Activated T-cell treated with anti-CD3 and anti-CD28 coated beads, Interleukin-2, amount 50 U/mL, for 48 hours (primary cell): ENCODE measurements at places on chromosomes 3 and 15.

GRCh38 chr15:57221134-57221533 is 155.2 kb upstream of the CGNL1 start:
- DNase-seq, result no peak

GRCh38 chr15:55035749-55036148 is 161.0 kb downstream of the RSL24D1 start:
- no peak for DNase-seq

GRCh38 chr3:184005941-184006507 is 11.7 kb downstream of the ABCC5 start:
- no peak for DNase-seq

DNA sequence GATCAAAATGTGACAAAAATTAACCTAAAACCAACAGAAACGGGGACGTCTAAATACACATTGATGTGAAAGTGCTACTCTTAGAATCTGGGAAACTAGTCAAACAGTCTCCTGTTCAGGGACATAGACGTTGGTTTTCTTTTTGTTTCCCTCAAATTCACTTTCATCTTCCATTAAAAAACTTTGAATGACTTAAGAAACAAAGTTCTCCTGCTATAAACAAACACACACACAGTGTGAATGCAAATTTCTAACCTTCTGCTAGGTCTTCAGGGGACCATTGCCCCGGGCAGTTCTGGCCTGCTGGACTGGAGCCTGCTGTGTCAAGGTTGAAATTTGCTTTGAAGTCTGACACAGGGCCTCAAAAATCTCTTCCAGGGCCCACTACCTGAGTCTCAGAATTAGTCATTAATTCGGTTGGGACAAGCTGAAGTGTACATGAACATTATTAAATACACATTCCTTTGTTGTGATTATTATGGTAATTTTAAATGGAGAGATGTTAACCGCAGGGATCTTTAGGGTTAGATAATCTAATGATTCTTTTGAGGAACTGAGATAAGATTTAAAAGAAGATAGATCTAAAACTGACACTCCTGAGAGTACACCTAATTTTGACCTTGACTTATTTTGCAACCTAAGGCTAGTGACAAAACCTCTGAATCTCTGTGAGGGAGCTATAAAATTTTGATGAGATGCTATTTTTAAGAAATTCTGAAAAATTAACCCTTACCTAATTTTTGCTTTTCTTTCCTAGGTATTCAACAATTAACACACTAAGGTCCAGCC is 1260.4 kb downstream of the ROBO1 start:
- DNase-seq, result no peak

- DNase-seq, result no peak
Observed at GRCh38 chr15:89937365-89938350, 24.9 kb upstream of the ARPIN start.

GRCh38 chr3:176055836-176056235 is 1141.4 kb downstream of the TBL1XR1 start:
- DNase-seq, result no peak

DNA sequence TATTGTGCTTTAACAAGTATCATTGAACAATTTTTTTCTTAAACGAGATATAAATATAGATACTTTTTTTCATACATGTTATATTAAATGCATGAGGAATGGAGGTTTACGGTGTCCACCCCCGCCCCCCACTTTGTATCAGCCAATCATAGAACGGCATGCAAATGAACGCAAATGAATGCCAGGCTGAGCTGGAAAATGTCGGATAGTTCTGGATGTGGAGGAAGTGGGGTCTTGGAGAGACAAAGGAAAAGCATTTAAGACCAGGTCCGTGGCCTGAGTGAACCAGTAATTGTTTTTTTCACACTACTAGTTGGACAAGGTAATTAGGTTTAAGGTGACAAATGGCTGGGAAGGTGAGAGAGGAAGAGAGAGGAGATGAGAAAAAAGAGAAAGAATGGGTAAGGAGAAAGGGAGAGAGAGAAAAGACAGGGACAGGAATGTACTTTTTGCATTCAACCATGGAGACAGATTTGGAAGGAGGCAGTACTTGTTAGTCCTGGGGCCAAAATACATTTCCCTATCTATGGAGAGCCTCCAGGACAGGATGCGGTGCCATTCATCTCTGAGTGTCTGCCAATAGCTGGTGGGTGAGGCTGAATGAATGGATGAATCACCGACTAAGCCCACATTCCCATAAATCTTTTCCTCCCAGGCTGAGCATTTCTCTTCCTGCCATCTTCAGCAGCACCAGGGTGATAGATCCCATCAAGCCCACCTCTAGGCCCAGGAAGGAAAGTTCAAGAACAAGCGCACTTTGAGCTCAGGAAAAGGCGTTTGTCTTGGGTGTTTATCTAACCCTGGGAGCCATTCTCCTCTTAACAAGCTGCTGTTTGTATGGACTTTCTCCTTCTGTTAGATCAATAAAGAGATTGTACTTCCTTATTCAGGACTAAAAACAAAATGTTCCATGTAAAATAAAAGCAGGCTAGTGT is 1.4 kb upstream of the RAD18 start:
- no peak for DNase-seq
